ENCODE measurements at places on chromosomes 11 and 22.
A peak's percentile ranks its signal among the peaks of the same experiment; 100 is the strongest.

DNA sequence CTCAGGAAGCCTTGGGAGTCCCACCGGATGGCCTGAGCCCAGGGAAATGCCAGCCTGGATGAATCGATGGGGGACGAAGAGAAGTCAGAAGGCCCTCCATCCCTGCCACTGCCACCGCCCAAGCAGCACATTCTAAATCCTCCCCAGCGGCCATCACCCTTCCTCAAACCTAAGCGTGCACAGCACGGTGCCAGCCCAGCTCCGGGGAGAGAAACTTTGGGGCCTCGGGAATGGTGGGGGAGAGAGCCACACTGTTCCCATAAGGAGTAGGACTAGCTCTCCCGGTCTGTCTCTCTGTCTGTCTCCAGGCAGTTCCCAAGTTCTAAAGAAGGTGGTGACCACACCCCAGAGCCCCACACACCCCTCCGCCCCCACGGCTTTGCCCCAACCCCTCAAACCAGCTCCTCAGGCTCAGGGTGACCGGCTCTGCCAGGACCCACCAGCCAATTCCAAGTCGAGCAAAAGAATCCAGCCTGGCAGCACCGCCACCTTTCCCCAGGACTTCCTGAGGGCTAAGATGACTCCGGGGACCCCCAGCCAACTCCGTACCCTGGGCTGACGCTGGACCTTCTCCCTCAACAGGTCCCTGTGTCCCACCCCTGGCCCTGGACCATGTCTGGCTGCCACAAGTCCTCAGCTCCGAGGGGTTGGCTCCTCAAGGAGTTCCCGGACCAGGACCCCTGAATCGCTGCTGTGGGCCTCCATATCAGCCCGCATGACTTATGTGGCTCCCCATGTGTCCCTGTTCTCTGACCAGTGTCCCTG is 2.7 kb downstream of the AHNAK start:
- DNase-seq: no peak

DNA sequence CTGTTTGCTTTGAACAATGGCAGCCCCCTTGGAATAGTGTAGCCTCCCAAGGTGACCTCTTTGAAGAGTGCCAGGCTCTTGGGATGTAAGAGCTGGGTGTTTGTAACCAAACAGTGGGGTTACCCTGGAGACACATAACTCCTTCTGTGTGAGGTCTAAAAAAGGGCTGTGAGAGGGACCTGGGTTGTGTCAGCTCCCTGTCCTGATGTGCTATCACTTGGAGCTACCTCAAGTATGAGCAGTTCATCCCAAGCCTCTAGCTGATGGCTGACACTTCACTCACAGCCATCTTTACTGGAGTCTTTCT is 40.2 kb downstream of the TSPAN18 start:
- DNase-seq: no peak

- no peak for DNase-seq
Observed at GRCh38 chr11:11940551-11940950, 67.9 kb downstream of the DKK3 start.

- no peak for DNase-seq
Observed at GRCh38 chr11:1260023-1260501, 37.2 kb downstream of the MUC5B start.

GRCh38 chr11:70808686-70809375 is 410.5 kb downstream of the CTTN start:
- no peak for DNase-seq

- no peak for DNase-seq
Observed at GRCh38 chr11:74008373-74009229, at the start of gene UCP3. UCP3 (minus strand) TSS chr11:74009085; CDS start chr11:74007042, 2,043 bp downstream.

- no peak for DNase-seq
Observed at GRCh38 chr11:134008634-134009071, 51.9 kb upstream of the IGSF9B start.

DNA sequence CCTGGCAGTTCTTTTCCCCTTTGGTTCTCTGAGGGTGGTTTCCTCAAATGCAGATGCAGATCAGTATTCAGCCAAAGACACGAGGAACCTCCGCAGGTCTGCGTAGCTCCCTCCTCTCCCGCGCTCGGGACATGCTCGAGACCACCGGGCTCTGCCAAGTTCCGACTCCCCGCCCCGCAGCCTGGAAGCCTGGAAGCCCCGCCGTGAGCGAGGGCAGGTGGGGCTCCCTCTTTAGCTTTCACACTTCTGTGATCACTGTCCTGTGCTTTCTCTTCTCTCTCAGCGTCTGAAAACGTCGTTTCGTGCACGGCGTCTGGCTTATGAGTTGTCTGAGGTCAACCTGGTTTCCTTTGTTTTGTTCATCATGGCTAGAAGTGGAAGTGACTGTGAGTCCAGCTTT is 26.6 kb downstream of the ZBED4 start:
- DNase-seq: no peak

GRCh38 chr11:86627776-86628455 is 44.5 kb downstream of the ME3 start:
- DNase-seq: no peak

DNA sequence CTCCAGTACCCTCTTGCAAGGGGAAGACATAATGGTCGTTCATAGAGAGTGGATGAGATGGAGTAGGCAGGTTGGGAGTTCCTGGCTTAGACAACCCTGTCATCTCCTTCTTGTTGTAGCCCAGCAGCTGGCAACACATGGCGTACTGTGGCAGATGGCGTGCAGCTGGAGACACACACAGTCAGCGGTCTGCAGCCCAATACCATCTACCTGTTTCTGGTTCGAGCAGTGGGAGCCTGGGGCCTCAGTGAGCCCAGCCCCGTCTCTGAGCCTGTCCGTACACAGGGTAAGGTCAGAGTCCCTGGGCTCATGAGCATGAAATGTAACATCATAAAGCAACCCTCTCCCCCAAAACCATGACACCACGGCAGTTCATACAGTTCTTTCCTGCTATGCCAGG is 8.7 kb downstream of the ROBO3 start:
- DNase-seq: no peak

DNA sequence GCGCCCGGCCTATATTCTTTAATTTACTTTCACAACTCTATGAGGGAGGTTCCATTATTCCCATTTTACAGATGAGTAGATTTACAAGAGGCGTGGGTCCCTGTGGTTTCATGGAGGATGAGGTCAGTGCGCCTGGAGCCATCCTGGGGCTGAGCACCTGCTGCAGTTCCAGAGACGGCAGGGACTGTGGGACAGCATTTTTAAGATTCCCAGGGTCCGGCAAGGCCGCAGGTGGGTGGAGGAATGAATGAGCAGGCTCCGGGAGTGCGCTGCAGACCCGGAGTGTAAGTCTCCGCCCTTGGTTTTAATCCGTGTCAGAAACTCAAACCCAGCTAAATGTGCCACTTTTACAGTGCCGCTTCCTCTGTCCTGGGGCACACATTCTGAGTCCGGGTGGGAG is 4.1 kb upstream of the CHRM1 start:
- DNase-seq: no peak

GRCh38 chr11:9143721-9144120 is 52.3 kb upstream of the SCUBE2 start:
- DNase-seq: no peak

DNA sequence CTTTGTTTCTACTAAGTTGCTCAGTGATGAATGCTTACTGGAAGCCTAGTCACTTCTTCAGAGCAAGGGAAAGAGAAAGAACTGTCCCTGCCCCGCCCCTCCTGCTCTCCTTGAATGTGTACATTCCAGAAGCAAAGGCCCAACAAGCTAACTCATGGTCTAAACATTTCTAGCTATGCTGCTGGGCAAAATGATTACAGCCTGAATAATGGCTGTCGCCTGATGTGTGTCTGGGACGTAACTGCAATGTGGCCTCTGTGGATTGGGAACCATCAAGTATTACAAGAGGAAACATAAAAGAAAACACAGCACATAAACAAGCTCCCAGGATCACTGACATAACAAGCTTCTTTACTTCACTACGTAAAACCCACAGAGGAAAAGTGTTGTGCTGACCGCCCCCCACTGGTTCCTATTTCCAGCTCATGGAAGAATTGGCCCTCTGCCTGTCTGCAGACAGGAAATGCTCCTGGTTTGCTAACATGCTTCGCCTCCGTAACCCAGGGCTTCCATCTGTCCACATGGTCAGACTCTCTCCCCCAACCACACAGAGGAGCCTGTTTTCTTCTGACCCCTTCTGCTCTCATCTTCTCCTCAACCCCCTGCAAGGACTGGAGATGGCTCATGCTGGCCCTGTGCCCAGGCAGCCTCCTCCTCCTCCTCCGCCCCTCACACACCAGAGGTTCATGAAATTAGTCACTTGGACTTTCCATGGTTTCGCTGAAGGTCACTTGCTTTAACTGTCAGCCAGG is 187.2 kb downstream of the MAML2 start:
- peak; percentile 90 for DNase-seq

DNA sequence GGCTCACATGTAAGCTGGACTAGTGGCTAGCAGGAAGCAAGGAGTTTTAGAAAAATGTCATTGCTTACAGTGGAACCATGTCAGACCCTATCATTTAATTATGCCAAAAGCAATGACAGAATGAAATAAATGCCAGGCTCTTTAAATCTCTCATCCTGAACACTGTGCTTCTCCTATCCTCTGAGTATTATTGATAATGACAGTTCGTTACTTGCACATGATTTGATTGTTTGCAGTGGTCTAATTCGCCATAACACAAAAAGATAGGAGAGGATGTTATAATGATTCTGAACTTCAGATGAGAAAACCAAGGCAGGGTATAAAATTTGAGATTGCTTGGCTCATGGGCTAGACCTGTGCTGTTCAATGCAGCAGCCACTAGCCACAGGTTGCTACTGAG is 68.2 kb downstream of the FLI1 start:
- no peak for DNase-seq

GRCh38 chr11:113283881-113284280 is 30.5 kb upstream of the TTC12 start:
- no peak for DNase-seq

- no peak for DNase-seq
Observed at GRCh38 chr11:4922304-4922703, 1.8 kb downstream of the OR51G1 start.

- DNase-seq: no peak
Observed at GRCh38 chr11:124892750-124893454, 4.8 kb downstream of the ROBO4 start.

DNA sequence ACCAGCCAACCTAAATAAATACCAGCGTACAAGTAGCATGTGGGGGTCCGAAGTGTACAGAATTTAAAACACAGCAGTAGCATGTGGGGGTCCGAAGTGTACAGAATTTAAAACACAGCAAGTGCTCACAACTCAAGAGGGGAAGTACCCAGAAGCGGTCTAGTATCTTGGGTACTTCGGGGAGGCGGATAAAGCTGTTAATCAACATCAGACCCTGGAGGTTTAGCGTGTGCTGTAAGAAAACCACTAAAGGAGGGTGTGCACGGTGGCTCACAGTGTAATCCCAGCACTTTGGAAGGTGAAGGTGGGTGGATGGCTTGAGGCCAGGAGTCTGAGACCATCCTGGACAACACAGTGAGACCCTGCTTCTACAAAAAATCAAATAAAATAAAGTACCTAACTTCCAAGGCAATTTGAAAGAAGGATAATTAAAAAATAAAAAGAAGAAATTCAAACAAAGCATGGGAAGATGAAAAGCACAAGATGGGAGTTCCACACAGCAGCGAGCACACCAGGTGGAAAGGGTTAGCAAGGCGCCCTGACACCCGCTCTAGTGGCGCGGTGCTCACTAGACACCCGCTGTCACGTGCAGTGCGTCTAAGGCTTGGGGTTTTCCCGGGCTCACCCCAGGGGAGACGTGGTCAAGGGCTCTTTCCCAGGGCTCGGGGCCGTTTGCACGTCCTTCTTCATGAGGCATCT is 35.0 kb upstream of the MOB2 start:
- DNase-seq: no peak

DNA sequence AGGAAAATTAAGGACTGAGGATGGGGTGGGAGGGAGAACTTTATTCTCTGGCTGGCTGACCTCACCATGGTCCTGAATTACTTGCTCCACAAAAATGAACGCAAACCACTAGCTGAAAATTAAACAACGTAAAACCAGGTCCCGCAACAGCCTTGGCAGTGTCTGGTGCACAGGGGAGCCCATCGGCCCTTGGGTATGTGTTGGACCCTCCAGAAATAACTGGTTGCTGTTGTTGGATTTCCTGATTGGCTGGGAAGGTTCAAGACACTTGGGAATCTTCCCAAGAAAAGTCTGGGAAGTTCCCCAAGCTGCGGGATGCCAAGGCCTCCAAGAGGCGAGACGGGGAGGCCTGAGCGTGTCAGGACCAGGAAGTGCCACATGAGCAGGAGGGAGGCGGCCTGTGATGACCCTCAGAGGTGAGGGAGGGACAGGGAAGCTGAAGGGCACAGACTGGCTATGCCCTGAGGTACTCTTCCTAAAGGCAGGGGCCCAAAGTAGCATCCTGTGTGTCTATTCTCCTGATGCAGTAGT is 10.4 kb upstream of the RASL10A start:
- no peak for DNase-seq

DNA sequence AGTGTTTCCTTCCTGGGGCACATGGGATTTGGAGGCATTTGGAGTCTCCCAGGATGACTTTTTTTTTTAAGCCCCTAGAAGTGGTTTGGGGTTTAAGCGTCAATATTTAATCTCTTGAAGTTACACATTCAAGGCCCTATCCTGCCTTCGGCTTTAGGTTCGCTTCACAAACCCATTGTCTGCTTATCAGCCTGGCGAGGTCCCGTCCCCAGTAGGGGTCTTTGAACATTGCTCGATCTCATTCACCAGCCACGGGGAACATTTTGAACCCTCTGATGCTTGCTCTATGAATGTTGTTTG is 75.9 kb downstream of the KCNQ1 start:
- no peak for DNase-seq

DNA sequence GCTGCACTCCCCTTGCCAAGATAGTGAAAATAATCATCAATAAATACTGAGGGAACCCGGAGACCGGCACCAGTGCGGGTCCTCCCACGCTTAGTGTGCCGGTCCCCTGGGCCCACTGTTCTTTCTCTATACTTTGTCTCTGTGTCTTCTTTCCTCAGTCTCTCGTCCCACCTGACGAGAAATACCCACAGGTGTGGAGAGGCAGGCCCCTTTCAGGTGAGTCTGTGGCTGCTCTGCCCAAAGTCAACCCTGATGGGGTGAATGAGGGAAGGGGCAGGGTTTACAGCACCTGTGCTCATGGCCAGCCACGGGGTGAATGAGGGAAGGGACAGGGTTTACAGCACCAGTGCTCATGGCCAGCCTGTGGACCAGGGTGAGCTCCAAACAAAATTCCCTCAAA is 4.7 kb downstream of the BET1L start:
- no peak for DNase-seq

DNA sequence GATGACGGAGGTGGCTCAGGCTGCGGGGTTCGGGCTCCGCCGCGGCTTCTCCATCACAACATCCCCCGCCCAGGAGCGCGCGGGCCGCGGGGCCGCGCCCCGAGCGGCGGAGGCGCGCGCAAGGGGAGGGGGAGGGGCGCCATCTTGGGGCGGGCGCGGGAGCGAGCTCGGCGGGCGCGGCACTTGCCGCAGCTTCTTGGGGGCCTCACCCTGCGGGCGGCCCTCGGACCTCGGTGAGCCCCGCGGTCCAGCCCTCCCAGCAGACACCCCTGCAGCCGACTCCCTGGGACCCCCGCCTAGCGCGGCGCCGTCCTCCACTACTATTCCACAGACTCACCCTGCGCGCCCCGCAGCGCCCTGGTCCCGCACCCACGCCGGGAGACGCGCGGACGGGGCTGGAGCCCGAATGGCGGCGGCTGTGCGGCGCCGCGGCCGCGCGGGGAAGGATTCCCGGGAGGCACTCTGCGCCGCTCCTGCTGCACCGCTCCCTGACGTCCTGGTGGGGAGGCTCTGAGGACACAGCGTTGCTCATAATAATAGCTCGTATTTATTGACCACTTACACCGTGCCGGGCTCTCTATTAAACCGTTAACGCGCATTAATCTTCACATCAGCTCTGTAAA is at the start of gene APBB1:
APBB1 (minus strand) TSS at position 86 of the 623 bp plus-strand sequence. CDS start 7,747 bp downstream, outside the sequence.
- peak; percentile 30 for DNase-seq

Data from amniotic stem cell (primary cell).